ENCODE measurements at places on chromosomes 2 and 18.

DNA sequence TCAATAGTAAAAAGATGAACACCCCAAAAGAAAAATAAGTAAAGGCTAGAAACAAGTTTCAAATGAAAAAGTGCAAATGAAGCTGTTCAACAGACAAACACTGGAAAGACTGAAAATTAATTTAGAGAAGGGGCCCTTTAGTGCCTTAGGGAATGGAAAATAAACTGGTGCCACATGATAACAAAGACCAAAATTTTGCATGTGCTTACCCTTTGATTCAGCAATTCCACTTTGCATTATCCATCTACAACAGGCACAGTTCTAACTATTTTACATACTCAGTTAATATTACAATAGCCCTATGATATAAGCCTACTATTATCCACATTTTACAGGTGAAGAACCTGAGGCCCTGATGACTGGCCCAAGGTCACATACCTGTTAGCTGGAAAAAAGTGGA, 183.9 kb downstream of the NBAS start:
- no peak for DNase-seq

DNA sequence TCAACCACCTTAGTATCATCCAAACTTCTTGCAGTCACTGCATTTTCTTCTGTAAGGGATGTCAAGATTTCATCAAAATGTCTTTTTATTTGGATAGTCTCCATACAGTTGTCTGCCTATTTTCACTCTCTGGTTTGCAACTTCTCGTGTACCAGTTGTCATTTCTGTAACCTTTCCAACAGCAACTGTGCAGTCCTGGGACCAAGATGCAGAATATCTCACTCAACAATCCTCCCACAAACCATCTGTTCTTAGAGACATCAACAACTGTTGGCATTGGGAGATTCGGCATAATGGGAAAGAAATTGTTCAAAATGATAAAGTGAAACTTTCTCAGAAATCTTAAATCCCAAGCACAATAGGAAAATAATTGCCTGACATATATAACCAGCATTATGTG, 933.6 kb upstream of the SLC39A10 start:
- DNase-seq, result no peak

DNA sequence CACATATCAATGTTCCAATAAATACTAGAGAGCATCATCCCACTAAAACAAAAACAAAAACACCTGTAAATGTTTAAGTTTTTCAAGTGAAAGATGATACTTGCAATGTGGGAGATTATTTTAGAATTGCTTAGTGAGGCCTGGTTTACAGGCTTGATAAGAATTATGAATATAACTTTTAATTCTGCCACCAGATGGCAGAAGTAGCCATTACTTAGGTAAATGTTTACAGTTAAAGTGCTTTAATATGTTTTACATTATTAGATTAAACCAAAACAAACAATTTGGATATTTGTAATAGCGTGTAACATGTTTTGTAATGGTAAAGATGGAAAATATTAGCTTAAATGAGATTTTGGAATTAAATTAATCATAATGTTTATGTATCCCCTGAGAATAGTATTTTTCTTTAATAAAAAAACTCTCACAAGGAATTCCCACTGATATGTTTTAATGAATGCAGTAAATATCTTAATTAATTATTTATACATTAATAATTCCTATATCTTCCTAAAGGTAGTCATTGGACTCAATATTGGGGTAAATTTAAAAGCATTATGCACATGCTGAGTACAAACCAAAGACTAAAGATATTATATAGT, 522.0 kb downstream of the SPAG16 start:
- no peak for DNase-seq

- no peak for DNase-seq
These were observed 78.1 kb downstream of the CIB4 start for GRCh38 chr2:26562811-26563645.

DNA sequence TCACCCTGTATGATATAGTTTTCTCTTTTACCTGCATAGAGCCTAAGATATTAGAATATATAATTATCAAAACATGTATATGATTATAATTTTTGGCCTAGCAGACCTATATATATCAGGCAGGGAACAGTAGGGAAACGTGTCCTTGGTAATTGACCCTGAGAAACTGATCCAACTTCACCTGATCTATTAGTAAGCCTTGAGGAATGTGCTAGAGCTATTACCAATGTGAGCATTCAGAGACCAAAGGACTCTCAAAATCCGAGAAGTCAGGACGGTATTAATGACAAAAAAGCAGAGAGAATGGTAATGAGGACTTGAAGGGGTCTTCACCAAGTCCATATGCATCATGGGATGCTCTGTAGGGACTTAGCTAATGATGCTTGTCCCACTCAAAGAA, 571.9 kb downstream of the CPS1 start:
- no peak for DNase-seq

- no peak for DNase-seq
These were observed 589.2 kb upstream of the SALL3 start for GRCh38 chr18:78390348-78390951.

DNA sequence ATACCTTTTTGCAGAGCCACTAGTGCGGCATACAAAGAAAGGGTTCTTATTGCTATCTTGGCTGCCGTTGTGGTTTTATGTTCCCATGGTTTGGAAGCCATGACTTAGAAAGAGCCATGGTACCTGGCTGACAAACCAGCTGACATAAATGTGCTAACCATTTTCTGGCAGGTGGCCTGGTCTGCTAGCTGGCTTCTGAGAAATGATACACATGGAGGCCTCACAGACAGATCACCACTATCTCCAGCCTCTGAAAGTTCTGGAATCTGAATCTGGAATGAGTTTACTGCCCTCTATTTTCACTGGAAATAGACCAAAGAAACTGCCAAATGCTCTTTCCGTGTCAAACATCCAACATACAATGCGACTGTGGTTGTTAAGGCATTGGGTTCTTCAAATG, 123.7 kb downstream of the QPCT start:
- DNase-seq, result no peak

DNA sequence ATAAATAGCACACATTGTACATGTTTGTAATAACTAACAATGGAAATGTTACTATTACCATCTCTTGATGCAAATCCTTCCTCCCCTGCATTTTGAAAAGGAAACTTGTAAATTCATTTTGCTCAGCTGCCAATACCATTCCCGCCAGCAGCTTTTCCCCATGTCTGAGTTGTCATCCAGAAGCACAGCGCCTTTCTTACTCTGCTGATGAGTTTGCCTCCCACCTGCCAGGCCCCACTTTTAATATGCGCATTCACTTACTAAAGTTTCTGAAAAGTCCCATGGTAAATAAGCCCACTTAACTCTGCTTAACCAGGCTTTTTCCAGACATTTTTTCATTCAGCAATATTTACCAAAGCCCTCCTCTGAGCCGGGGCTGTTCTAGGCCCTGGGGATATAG, 3.9 kb downstream of the CHST10 start:
- no peak for DNase-seq

GRCh38 chr2:28583899-28584553, 88.2 kb downstream of the PLB1 start:
- DNase-seq, result peak; percentile 89

- DNase-seq, result no peak
These were observed 593 bp upstream of the SDC1 start for GRCh38 chr2:20225294-20226151.

- no peak for DNase-seq
These were observed 694.7 kb downstream of the ARHGAP15 start for GRCh38 chr2:143823876-143824275.

DNA sequence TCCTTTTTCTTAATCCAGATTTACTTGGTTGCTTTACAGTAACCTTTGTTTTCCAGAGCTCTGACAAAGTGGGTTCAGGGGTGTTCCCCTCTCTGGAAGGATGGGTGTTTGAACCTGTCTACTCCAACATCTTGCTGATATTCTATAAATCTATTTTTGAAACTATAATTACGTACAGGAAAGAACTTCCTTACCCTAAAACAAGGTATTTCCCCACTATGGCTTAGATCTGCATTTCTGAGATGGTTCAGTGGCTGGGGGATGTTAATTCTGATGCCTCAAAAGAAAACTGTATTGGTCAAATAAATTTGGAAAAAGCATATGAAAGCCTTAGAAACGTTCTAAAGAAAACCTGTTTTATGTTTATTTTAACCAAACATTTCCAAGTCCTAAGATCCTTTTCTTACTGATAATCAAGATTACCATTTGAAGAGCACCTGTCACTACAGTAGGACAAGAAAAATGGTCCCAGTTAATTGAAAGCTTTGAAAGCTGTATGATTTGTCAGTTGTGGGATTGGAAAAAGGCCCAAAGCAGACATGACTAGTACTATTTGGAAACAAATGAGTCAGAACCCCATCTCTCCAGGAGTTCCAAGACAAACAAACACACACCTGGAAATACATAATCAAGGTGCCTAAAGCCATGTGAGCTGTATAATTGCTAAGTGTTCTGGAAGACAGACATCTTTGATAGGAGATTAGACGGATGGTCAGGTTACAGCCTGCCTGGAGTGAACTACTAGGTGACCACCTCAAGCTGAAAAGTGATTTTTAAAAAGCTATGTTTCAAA, 57.5 kb downstream of the KDM3A start:
- no peak for DNase-seq

GRCh38 chr2:61109291-61109690, 43.6 kb downstream of the SANBR start:
- no peak for DNase-seq

DNA sequence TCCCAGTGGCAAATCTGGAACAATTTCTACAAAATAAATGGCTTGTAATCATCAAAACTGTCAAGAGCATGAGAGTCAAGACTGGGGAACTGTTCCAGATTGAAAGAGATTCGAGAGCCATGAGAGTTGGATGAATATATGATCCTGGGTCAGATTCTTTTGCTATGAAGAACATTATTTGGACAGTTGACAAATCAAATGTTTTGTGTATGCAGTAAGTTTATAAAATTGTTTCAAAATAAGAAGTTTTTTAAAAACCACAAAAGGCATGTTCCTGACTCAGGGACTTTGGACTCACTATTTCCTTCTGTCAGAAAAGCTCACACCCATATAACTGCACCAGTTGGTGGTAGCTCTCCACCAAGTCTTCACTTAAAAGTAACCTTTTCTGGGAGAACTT, 38.5 kb downstream of the ROCK2 start:
- DNase-seq, result no peak

DNA sequence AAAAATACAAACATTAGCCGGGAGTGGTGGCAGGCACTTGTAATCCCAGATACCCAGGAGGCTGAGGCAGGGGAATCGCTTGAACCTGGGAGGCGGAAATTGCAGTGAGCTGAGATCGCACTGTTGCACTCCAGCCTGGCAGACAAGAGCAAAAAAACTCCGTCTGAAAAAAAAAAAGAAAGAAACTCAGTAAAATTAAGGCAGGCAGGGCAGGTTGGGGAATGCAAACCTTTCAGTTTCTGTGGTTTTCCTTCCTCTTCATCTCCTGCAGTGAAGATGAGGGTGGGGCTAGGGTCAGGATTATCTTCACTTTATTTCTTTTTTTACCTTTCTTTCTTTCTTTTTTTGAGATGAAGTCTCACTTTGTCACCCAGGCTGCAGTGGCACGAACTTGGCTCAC, 43.2 kb upstream of the PSME4 start:
- DNase-seq, result no peak

DNA sequence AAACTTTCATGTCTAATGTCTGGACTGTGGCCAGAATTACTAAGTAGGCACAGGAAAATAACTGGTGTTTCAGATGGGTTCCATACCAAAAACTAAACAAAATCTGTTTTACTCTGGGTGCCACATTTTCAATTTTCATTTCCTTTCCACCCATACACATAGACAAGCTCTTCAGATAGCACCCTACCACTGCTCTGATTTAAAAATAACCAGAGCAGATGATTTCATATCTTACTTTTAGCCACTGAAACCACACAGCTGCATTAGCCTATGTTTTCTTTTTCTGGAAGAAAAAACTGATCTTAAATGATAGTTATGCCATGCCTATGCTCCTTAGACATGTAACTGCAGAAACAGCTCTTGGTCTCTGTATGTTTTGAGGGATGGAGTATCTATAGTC, 647.6 kb downstream of the CPS1 start:
- no peak for DNase-seq

- no peak for DNase-seq
These were observed 35.1 kb downstream of the SH2D6 start for GRCh38 chr2:85453571-85453970.

DNA sequence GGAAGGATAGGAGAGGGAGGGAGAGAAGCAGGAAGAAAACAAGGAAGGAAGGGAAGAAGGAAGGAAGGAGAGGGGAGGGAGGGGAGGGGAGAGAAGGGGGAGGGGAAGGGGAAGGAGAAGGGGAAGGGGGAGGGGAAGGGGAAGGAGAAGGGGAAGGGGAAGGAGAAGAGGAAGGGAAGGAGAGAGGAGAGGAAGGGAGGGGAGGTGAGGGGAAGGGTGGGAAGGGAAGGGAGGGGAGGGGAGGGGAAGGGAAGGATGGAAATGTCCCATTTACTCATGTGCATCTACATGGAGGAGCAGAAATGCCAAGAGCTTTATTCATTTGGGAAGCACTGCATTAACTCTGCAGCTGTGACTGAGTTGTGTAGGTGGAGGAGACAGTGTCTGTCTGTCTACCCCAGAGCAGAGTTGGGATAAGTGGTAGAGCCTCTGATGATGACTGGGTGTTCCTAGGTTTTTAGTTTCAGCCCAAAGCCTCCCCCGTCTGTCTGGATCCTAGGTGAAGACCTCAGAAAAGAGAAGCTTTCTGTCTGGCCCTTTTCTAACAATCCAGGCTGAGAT, 131.3 kb downstream of the COL6A3 start:
- DNase-seq, result no peak

- no peak for DNase-seq
These were observed 28.2 kb downstream of the DTNA start for GRCh38 chr18:34738175-34738894.

DNA sequence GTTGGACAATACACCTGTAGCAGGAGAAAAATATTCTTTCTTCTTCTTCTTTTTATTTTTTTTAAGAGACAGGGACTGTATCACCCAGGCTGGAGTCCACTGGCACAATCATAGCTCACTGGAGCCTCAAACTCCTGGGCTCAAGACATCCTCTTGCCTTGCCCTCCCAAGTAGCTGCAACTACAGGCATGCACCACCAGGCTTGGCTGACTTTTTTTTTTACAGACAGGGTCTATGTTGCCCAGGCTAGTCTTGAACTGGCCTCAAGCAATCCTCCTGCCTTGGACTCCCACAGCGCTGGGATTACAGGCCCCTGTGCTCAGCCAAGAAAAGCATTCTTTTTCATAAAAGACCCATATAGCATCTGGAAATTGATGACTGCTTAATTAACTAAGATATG, 17.1 kb upstream of the ARHGAP28 start:
- DNase-seq, result no peak

DNA sequence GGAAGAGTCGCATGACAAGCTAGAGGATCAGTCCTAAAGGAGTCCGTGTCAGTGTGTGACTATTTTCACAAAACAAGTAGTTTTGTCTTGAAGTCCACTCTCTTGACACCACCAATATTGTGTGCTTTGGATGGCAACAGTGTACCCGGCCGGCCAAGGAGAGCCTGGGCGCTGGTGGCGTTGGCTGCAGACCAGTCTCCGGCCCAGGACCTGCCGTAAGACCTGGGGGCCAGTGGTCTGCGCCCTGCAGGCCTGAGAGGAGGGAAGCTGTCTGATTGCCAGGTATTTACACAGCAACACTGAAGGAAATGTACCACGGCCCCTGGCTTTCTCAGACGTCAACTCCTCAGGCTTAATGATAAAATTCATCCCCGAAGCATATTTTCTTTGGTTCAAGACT, 472.4 kb upstream of the SALL3 start:
- DNase-seq, result no peak

- no peak for DNase-seq
These were observed 184.2 kb downstream of the TMEM247 start for GRCh38 chr2:46663614-46664013.
